AG09319 (cell line): ENCODE measurements at places on chromosomes 16 and 17.

DNA sequence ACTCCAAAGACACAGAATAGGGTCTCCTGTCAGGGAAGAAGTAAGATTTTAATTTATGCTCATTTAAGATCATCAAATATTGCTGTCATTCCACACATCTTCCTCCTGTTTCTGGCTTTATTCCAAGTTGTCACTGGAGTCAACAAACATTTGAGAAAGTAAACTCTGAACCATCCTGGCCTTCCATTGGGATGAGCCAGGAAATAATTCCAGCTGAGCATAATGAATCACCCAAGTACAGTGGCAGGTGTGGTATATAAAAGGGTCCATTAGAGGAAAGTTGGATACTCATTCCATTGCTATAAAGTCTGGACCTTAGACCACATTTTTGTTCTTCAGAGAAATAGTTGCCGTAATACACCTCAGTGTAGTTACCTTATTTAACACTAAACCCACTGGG is 246.1 kb downstream of the SLC39A11 start:
- DNase-seq, result no peak

GRCh38 chr17:8016632-8017424 is 14.4 kb downstream of the GUCY2D start:
- no peak for DNase-seq

DNA sequence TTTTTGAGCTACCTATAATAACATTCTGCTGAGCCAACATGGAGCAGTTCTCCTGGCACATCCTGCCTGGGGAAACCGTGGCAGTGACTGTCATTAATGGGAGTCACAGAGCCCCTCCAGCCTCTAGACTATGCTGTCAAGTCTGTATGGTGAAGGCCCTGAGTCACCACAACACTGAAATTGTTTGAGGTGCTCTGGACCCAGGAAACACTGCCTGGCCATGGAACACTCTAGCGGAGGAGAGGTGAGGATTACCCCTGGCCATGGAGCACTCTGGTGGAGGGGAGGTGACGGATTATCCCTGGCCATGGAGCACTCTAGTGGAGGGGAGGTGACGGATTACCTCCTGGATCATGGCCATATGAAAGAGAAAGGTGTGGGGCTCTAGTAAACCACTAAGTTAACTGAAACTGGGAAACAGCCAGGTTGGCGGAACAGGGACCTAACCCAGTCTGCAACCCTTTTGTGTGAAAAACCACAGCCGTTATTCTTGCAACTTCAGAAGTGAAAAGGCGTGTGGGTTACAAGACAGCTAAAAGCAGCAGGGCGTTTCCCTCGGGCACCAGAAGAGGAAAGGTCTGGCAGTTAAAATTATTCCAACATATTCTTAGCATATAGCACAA is 156.7 kb downstream of the KCNJ12 start:
- DNase-seq, result no peak

DNA sequence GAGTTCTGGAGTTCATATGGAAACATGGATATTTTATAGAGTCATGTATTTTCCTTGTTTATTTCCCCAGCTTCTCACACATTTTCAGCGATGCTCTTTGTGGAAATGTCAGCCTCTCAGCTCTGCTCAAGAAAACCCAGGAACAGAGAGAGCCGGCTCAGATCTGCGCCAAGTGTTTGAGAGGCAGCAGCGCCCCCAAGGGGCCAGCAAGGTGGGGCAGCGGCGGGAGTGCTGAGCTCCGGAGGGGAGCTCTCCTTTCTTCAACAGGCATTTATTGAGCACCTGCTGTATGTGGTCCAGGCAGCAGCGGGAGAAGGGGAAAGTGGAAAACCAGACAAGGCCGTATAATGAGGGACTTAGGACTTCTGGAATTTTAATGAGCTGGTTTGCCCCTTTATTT is 421.1 kb upstream of the C16orf82 start:
- no peak for DNase-seq

- no peak for DNase-seq
Measured at GRCh38 chr16:88005968-88006367, 54.7 kb downstream of the BANP start.

GRCh38 chr17:49337884-49338283 is 24.2 kb downstream of the ZNF652 start:
- no peak for DNase-seq

DNA sequence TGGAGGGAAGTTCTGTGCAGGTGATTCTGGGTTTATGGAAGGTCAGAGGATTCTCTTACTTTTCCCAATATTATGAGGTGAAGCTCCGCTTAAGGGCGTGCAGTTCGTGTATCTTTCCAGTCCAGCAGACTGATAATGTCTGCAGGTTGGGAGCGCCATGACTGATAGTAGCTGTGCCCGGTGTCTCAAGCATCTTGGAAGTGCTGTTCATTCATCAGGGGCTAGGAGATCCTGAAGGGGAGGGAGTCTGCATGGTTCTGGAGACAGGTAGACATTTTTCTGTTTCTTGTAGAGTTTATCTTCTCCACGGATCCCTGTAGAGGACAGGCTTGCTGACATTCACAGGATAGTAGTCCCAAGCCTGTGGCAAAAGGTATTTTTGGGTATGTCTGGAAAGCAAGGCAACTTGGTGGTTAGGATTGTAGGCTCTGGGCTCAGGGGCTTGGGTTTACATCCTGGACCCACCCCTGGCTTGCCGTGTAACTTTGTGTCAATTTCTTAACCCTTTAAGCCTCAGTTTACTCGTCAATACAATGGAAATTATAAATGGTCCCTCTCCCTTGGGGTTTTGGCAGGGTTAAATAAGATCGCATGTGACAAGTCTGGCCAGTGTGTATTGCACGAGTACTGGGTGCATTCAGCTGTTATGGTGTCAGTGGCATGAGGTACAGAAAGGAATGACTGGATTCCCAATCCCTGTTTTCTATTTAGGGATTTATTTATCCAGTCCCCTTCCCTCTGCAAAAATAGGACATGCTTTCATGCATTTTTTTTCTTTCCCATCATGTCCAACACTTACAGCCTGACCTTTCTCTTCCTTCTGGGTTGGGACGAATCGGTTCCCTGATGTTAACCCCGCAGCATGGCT is 8.2 kb downstream of the HLF start:
- no peak for DNase-seq

- DNase-seq, result no peak
Measured at GRCh38 chr17:44518032-44518431, 14.8 kb upstream of the GPATCH8 start.

GRCh38 chr16:2532494-2533141 is 1.4 kb upstream of the CEMP1 start:
- no peak for DNase-seq

GRCh38 chr17:63999680-64000531 is 1.8 kb downstream of the PRR29 start:
- no peak for DNase-seq

- no peak for DNase-seq
Measured at GRCh38 chr17:17506181-17506741, 10.1 kb upstream of the RASD1 start.

GRCh38 chr16:75385507-75386152 is 47.7 kb downstream of the CFDP1 start:
- DNase-seq, result peak; percentile 80

- DNase-seq, result no peak
Measured at GRCh38 chr17:17824119-17824782, 12.5 kb downstream of the SREBF1 start.

DNA sequence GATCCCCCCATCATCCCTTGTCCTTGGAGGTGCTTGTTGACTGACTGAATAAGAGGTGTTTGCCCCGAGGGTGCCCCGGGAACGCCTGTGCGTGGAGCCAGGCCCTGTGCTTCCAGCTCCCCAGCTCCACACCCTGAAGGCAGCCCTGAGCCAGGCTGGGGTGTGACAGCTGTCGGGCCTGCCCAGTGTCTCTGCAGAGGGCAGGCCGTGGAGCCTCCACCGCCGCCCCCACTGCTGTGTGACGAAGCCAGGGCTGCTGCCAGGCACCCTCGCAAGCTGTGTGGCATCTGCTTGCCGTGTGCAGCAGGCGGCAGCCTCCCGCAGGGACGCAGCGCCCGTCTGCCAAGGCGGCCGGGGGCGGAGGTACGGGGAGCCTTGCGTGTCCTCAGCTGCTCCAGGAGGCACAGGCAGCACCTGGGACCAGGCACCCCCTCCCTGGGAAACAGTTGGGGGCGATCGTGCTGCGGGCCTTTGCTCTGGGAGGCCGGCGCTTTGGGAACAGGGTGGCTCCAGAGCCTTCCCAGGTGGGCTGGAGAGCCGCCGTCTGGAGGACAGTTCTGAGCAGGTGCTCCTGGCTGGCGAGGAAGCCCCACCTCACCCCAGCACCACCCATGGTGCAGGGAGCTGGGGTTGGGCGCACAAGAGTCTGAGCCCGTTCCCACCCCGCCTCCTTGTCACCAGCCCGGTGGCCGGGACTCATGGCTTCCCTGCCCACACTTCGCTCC is 26.6 kb downstream of the GSE1 start:
- no peak for DNase-seq
